ENCODE measurements at places on chromosomes 1 and 21.

DNA sequence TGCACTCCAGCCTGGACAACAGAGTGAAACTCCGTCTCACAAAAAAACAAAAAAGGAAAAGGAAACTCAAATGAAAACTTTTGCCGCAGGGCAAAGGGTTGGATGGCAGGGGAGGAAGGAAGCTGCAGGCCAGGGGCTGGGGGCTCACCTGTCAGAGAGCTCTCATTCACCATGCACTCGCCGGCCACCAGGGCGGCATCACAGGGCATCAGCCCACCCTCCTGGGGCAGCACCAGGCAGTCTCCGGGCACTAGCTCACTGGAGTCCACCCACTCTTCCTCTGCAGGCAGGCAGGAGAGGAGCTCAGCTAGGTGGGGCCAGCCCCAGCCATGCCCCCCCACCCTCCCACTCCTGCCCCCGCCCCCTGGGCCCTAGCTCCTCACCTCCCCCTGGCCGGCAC, 11.9 kb downstream of the ATP13A2 start:
- no peak for DNase-seq

DNA sequence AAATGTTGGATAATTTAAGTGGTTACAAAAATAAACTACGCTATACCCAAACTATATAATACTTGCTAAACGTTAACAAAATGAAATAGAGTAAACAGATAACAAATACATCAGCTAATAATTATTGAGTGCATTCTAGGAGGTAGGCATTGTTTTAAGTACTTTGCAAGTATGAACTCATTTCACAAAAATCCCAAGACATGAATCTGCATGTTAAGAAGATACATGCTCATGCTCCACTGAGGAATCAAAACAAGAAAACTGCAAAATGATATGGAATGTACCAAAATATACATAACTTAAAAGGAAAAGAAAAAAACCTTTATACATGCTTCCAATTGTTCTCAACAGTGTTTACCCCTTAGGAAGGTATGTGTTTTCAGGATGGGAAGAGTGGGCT, 2.5 kb downstream of the FRRS1 start:
- no peak for DNase-seq

- no peak for DNase-seq
Measured at GRCh38 chr1:168672278-168672677, 56.7 kb downstream of the DPT start.

- DNase-seq, result peak; percentile 49
Measured at GRCh38 chr1:221462345-221462744, 279.5 kb downstream of the DUSP10 start.

DNA sequence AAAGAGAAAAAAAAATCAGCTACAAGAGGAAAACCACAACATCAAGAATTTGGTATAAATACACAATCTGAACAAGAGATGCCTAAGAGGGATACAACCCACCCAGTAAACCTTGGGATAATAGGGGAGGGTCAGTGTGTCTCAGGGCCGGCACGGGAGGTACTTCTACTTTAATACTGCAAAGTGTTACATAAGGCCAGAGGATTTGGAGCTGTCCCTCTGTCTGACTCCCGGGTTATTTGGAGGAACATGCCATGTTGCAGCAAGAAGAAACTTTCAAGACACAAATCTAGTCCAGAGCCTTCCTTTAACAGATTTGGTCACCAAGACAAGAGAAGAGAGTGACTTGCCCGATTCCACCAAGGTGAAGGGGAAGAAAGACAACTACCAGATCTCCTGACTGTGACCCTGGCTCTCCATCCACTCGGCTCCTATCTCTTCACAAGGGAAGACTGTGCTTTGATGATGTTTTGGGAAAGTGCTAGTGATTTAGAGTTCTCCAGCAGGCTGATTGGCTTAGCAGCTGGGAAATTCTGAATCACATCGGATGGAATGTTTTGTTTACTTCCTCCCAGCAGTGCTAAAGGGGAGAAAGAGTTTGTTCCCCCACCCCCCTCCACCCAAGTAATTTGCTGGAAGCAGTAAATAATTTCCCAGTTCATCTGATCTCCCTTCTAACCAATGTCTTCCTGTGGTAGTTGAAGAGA, 29.3 kb downstream of the SGIP1 start:
- peak; percentile 93 for DNase-seq
